ENCODE measurements at places on chromosomes 7 and 10. TPM values are rescaled to one million over a fixed set of nuclear protein-coding genes. Genes with fewer than 3 reads are reported as not detected.
A peak's percentile ranks its signal among the peaks of the same experiment; 100 is the strongest.

The PNLIPRP3 gene
- total RNA-seq: not detected

The CPEB3 gene
- total RNA-seq: 2.1 TPM

The CDK1 gene
- 68.8 TPM for total RNA-seq

The C10orf53 gene
- not detected for total RNA-seq

- H3K4me1 ChIP-seq: no peaks in the 10 kb centered on the region
- H3K27ac ChIP-seq: no peak overlapping the region
- peak overlapping the region; percentile 19 for H3K4me3 ChIP-seq
- DNase-seq: no peak
Measured at GRCh38 chr7:4792537-4793126, 17.2 kb downstream of the AP5Z1 start.

- no peaks in the 10 kb centered on the region for H3K36me3 ChIP-seq
- H3K27ac ChIP-seq: no peak overlapping the region
- no peak for DNase-seq
- H3K4me3 ChIP-seq: no peak overlapping the region
- no peaks in the 10 kb centered on the region for H3K27me3 ChIP-seq
Measured at GRCh38 chr10:23694446-23694920, 255.6 kb downstream of the OTUD1 start.

DNA sequence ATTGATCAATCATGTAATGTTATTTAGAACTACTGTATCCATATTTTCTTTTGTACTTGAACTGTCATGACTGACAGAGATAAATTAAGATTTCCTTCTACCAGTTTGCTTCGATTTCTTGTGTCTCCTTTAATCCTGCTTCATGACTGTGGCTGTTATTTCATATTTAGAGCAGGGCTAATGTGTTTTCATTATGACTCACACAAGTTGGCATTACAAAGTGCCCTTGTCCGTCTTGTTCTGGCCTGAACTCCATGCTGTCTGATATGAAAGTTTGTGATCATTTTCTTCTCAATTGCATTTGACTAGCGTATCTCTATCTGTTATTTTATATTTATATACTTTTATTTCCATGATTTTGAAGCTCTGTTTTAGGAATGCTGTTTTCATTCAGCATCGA is 344.1 kb upstream of the PRKCQ start:
- DNase-seq: no peak
- H3K4me1 ChIP-seq: peaks cover 56% of the 10 kb centered on the region
- no peaks in the 10 kb centered on the region for H3K27me3 ChIP-seq
- no peak overlapping the region for H3K27ac ChIP-seq

DNA sequence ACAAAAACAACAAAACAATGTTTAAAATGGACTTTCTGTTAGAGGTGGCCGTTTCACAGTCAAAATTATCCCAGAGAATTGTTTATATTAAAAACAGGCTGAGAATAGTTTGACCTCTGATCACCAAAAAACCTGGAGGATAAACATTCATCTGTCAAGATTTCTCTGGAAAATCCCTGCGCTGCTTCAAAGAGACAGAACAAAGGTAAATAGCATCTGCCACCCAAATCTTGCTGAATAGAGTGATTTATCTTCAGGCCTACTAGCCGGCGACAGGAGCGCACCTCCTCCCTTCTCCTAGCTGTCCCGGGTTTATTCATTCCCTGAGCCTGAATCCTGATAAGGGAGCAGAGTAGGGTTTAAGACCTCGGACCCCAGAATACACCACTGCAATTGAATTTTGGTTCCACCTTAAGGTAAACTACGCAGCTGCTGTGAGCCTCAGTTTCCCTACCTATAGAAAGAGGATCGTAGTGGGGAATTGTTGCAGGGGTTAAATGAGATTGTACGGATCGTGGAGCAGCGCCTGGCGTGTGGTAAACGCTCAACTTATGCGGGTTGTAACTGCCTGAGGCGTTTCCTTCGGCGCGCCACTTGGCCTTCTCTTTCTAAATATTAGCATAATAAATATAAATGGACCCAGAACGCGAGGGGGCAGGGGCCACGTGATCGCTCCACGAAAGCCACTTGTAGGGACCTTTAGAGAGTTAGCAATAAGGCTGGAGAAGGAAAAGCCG is 498 bp upstream of the ST7 start:
- H3K4me1 ChIP-seq: peaks cover 8% of the 10 kb centered on the region
- no peaks in the 10 kb centered on the region for H3K27me3 ChIP-seq
- peak overlapping the region; percentile 76 for H3K27ac ChIP-seq
- DNase-seq: no peak
- H3K4me3 ChIP-seq: peak overlapping the region; percentile 66

DNA sequence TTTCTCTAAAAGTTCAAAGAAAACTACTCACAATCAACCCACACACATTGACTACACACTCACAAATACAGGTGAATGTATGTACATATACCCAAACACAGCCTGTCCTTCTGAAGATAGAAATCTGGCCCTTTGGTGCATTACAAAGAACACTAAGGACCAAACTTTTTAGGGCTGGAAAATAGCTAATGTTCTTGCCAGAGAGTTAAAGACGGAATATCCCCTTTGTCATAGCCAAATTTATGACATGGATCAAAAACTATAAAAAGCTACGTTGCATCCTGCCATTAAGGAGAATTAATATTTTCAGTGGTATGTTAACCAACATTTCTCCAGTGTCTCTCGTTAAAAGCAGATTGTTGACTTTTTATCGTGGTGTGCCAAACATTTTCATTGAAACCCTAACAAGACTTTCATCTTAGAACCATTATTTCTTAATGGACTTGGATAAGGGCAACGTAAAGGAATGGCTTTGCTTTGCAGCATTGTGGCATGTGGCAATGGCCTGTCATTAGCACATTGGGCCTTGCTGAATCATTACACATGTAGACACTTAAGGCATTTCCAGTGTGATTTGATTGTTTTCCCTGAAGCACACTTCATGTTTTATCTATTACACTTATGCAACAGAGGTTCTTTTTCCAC is 150.9 kb upstream of the MEOX2 start:
- no peaks in the 10 kb centered on the region for H3K36me3 ChIP-seq
- no peak for DNase-seq
- H3K27ac ChIP-seq: no peak overlapping the region
- no peaks in the 10 kb centered on the region for H3K4me1 ChIP-seq

GRCh38 chr7:148747274-148747673 is 48.6 kb downstream of the CUL1 start:
- no peaks in the 10 kb centered on the region for H3K36me3 ChIP-seq
- no peaks in the 10 kb centered on the region for H3K27me3 ChIP-seq
- no peak for DNase-seq
- no peak overlapping the region for H3K27ac ChIP-seq

DNA sequence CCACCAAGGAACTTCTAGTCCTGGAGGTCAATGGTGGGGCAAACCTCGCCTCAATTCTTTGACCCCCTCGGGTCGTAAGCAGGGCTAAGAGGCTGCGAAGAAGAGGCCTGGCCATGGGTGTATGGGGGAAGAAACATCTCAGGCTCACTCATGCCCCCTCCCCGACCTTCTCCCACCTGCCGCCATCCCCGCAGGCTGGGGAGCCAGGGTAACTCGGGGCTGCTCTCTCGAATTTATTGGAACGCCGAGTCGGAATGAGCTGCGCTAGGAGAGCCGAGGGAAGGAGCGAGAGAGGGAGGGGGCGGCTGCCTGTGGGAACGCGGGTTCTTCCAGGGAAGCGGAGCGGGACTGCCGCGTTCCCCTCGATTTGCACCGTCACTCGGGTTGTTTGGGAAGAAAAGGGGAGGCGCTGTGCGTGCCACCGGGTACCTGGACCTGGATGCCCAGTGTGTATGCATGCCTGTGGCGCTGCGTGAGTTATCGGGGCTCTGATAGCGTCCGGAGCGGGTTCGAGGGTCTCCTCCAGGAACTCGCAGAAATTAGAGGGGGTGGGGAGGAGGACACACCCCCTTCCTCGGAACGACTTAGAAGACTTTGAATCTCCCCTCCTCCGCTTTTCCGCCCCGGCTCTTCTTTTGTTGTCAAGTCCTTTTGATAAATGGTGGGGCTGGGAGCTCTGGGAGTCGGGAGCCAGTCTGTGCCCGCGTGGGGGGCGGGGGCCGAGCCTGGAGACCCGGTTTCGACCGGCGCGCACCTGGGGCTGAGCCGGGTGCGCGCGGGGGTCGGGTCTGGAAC is 1.8 kb upstream of the ZNF503 start:
- H3K4me3 ChIP-seq: no peak overlapping the region
- peaks cover 34% of the 10 kb centered on the region for H3K27me3 ChIP-seq
- H3K4me1 ChIP-seq: peaks cover 19% of the 10 kb centered on the region
- H3K27ac ChIP-seq: no peak overlapping the region
- no peaks in the 10 kb centered on the region for H3K36me3 ChIP-seq
- no peak for DNase-seq

DNA sequence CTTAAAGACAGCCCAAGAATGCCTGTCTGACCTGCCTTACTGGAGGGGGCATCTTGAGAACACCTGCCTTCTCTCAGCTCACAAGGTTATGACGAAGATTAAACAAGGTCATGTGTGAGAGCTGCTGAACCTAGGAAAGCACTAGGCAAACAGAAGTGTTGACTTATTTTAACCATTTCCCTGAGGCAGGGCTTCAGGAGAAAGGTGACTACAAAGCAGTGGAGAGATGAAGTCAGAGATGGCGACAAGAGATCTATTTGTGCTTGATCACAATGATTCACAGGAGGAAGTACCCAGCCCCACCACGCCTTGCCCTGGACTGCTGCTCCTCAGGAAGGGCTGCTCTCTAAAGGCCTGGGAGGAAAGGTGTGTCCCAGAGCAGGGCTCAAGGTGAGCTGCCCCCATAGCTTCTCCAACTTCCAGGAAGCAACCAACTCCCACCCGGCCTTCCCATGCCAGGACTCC is 27.8 kb downstream of the STN1 start:
- peaks cover 37% of the 10 kb centered on the region for H3K36me3 ChIP-seq
- H3K27ac ChIP-seq: no peak overlapping the region

- H3K36me3 ChIP-seq: no peaks in the 10 kb centered on the region
- no peak overlapping the region for H3K4me3 ChIP-seq
- no peak overlapping the region for H3K27ac ChIP-seq
- no peaks in the 10 kb centered on the region for H3K27me3 ChIP-seq
- DNase-seq: no peak
Measured at GRCh38 chr7:111393011-111393754, 169.1 kb downstream of the IMMP2L start.

DNA sequence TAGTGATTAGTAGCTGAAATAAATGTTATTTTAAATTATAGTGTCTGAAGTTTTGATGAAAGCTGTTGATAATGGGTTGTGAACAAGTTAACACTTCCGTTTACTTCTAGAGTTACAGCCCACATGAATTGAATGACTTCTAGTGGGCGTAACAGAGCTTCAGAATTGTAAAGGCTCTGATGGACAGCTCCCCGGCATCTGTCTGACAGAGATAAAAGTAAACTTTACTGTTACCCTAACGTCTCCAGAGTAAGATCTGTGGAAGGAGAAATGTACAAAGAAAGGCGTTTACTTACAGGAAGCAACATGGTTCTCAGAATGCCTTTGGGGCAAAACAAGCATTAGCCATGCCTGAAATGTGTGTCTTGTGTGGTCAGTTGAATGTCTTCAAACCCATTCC is 124.4 kb downstream of the ADARB2 start:
- no peak for DNase-seq
- H3K4me1 ChIP-seq: no peaks in the 10 kb centered on the region
- H3K27ac ChIP-seq: no peak overlapping the region
- H3K36me3 ChIP-seq: no peaks in the 10 kb centered on the region
- no peaks in the 10 kb centered on the region for H3K27me3 ChIP-seq
- H3K4me3 ChIP-seq: no peak overlapping the region

- no peak overlapping the region for H3K4me3 ChIP-seq
- H3K4me1 ChIP-seq: no peaks in the 10 kb centered on the region
- H3K36me3 ChIP-seq: no peaks in the 10 kb centered on the region
- no peak for DNase-seq
Measured at GRCh38 chr10:15735763-15736162, 16.0 kb upstream of the ITGA8 start.

DNA sequence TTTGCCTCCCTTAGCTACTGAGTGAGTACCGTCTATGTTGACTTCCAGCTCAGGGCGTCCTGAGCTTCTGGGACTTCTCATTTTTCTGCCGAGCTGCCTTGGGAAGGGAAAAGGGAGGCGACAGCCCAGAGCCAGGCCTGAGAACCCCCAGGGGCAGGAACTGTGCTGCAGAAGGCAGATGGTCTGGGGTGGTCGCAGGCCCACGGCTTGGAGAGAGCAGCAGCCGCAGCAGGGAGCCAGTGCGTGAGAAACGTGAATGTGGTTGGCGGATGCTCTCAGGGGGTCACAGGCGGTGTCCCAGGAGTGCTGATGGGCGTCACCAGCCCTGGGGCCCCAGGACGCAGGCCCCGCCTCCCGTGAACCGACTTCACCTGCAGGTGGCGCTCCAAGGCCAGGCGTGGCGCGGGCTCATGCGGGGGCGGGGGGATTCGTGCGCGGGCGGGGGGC is 9.2 kb upstream of the PWWP2B start:
- no peaks in the 10 kb centered on the region for H3K36me3 ChIP-seq
- H3K27me3 ChIP-seq: no peaks in the 10 kb centered on the region
- peak; percentile 77 for DNase-seq
- H3K4me1 ChIP-seq: peaks cover 7% of the 10 kb centered on the region
- H3K4me3 ChIP-seq: no peak overlapping the region
- no peak overlapping the region for H3K27ac ChIP-seq

DNA sequence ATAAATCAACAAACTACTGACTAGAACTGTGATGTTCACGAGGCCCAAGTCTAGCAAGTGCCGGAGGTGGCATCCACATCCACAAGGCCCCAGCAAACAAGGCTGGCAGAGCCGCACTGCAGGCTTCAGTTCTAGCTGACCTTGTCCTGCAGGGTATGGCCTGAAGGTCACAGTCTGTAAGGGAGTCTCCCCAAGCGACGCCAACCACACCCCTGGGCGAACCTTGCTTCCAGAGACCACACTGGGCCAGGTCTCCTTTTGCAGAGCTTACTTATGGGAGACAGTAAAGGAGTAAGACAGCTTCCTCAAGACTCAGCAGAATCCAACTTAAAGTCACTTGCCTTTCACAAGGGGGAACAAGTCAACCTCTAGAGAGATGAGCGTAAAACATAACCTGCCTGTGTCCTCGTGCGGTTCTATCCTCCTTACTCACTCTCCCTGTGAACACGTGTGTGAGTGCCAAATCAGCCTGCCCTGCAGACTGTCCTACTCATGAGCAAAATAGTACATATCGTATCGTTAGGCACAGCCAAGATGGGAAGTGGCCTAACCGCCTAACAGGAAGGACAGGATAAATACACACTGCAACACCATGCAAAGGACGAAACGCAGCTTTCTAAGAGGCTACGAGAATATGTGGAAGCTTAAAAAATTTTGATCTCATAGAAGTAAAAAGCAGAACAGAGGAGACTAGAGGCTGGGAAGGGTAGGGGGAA is 22.7 kb downstream of the FAM53B start:
- H3K27ac ChIP-seq: no peak overlapping the region
- no peak overlapping the region for H3K4me3 ChIP-seq
- H3K27me3 ChIP-seq: no peaks in the 10 kb centered on the region
